ENCODE measurements at places on chromosomes 5 and 9. TPM values are rescaled to one million over a fixed set of nuclear protein-coding genes. Genes with fewer than 3 reads are reported as not detected.

Gene SLC4A9
- total RNA-seq = 2.5 TPM

Gene CNTFR
- 3.7 TPM for total RNA-seq

DNA sequence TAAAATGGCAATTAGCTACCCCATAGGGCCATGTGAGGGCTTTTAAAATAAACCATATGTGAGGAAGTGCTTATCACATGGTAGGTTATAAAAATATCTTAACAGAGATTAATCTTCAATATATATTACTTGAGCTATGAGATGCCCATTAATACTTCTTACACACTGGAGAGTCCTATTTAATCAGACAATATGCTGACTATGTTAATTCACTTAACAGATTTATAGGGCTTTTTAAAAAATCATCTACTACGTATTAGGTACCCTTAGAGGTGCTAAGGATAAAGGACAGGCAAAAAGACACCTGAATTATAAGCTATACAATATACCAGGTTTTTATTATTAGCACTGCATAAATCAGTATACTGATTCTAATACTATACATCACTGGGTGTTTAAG, 102.6 kb downstream of the STRBP start:
- no peaks in the 10 kb centered on the region for H3K36me3 ChIP-seq
- DNase-seq = no peak
- no peaks in the 10 kb centered on the region for H3K27me3 ChIP-seq
- H3K27ac ChIP-seq = no peak overlapping the region

DNA sequence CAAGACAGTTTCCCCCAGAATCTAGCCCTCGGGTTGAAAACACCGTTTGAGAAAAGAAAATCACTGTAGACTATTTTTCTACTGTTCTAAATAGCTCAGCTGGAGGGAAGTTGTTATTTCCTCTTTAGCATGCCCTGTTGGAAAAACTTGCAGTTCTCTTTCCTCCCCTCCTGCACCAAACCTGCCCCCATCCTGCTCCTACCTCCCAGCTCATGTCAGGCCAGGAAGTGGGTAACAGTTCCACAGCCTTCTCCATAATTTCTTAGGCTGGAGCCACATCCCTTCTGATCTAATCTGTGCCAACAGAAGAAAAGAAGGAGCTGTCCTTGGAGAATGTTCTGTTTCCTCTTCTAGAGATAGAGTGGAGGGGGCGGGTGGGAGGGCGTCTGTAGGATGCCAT, 437.7 kb downstream of the SPOCK1 start:
- H3K4me1 ChIP-seq = no peaks in the 10 kb centered on the region
- no peaks in the 10 kb centered on the region for H3K27me3 ChIP-seq
- H3K36me3 ChIP-seq = no peaks in the 10 kb centered on the region
- no peak overlapping the region for H3K4me3 ChIP-seq
- DNase-seq = no peak
- no peak overlapping the region for H3K27ac ChIP-seq

GRCh38 chr9:98130576-98131228, 11.7 kb upstream of the TRIM14 start:
- no peak for DNase-seq
- H3K36me3 ChIP-seq = no peaks in the 10 kb centered on the region
- no peak overlapping the region for H3K4me3 ChIP-seq
- H3K4me1 ChIP-seq = no peaks in the 10 kb centered on the region
- no peak overlapping the region for H3K27ac ChIP-seq

DNA sequence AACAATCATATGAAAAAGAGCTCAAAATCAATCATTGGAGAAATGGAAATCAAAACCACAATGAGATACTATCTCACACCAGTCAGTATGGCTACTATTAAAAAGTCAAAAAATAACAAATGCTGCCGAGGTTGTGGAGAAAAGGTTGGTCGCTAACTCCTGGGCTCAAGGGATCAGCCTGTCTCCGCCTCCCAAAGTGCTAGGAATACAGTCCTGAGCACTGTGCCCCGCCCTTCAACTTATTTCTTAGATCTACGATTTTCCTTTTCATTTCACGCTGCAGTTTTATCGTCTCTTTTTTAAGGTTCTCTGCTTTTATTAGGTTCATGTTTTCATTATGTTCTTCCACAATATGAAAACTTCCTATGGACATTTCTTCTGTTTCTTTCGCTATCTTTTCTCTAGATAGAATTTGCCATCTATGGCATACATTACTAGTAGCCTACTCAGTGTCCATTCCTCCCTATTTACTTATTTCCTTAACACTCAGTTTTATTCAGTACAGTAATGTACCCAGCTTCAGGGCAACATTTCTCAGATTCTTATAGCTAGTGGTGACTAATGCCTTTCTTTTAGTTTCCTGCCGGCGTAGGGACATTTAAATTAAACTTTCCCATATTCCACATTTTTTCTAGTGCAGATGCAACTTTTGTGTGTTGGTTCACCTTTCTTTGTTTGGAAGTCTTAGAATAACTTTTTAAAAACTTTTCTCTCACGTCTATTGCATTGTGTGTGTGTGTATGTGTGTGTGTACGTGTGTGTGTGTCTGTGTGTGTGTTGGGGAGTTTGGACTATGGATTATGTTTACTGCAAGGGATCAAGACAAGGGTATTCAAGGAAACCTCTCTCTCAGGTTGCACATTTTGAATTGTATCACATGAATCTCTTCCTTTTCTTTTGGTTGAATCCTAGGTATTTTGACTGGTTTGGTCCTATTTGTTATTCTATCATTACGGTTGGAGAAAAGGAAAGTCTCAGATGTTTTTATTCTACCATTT, 21.6 kb upstream of the FBN2 start:
- no peaks in the 10 kb centered on the region for H3K36me3 ChIP-seq
- no peaks in the 10 kb centered on the region for H3K27me3 ChIP-seq
- H3K4me1 ChIP-seq = no peaks in the 10 kb centered on the region
- no peak for DNase-seq
- H3K27ac ChIP-seq = no peak overlapping the region

DNA sequence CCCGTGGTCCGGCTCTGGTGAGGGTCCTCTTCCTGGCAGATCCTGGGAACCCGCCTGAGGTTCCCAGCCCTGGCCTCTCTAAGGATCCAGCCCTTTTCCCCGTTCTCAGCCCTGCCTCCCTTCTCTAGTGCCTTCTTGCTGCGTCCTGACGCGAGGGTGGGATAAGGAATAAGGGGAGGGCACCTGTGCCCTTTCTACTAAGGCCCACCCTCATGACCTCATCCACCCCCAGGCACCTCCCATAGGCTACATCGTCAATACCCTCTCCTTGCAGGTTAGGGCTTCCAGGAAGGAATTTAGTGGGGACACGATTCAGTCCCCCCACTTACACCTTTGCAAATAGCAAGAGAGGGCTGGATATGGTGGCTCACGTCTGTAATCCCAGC, 10.7 kb upstream of the DIPK1B start:
- H3K36me3 ChIP-seq = no peaks in the 10 kb centered on the region
- no peak overlapping the region for H3K27ac ChIP-seq
- no peak for DNase-seq
- no peaks in the 10 kb centered on the region for H3K4me1 ChIP-seq
- H3K27me3 ChIP-seq = peaks cover 2% of the 10 kb centered on the region

DNA sequence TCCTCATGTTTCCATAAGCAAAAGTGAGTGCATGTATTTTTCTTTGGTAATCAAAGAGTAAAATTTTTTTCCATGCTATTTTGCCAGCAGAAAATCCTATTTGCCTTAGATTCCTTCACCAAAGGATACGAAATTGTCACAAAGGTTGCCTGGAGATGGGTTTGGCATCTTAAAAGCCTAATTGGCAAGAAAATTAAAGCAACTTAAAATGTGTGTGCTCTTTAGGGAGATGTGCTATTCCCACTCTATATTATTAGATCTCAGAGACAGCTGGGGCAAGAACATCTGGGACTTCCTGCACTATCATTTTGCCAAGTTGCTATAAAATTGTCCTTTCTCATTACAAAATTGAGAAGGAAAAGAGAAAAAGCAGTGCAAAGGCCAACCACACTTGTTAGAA, 146.1 kb downstream of the PLCXD3 start:
- no peak overlapping the region for H3K27ac ChIP-seq
- no peaks in the 10 kb centered on the region for H3K27me3 ChIP-seq
- DNase-seq = no peak

GRCh38 chr5:172751761-172752510, 19.1 kb downstream of the DUSP1 start:
- H3K4me3 ChIP-seq = no peak overlapping the region
- no peaks in the 10 kb centered on the region for H3K27me3 ChIP-seq
- no peaks in the 10 kb centered on the region for H3K36me3 ChIP-seq
- H3K27ac ChIP-seq = no peak overlapping the region

GRCh38 chr9:127640908-127641545, 28.9 kb downstream of the STXBP1 start:
- H3K27me3 ChIP-seq = no peaks in the 10 kb centered on the region
- no peaks in the 10 kb centered on the region for H3K4me1 ChIP-seq
- H3K27ac ChIP-seq = no peak overlapping the region
- DNase-seq = no peak

Data from kidney (tissue), 22 donors.